ENCODE measurements at places on chromosomes 1 and 21.

DNA sequence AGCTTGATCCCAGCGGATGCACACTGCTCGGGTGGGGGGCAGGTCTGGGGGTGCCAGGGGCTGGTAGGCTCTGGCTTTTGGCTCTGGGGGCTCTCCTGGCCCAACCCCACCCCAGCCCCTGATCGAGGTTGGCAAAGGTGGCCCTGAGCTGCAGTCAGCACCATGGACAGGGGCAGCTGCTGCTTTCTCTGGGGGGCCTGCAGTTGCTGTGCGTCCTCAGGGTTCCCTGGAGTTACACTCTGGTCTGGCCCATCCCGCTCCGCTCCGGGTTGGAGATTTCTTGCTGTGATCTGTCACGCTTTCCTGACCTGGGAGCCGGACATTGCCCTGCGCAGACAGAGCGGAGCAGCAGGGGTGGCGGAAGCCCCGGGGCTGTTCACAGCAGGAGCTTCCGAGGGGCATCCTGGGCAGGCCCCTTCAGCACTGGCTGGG, 8.0 kb upstream of the PLCH2 start:
- no peak for DNase-seq

DNA sequence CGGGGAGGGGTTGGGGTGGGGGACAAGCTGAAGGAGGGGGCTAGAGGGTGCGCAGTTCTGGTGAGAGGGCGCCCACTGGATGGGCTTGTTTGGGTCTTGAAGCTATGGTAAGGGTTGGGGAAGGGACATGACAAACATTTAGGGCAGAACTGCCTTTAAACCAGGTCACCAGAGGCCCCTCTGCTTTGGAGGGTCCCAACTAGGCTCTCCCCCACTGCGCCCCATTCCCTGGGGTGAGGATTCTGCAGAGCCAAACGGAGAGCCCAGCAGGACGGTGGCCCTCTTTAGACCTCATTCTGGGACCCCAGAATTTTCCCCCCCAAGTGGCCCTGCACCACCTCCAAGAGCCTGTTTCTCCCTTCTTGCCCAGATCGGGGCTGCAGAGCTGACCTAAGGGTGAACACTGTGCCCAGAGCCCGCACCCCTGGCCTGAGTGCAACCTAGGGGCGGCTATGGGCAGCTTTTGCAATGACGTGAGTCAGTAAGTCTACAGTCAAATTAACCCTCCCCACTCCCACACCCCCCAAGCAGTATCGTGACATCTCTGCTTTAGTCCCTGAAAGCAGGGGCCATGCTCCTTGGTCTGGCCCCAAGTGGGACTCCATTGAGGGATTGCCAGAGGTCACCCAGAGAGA, 593.8 kb downstream of the MATN1 start:
- DNase-seq, result peak; percentile 27

DNA sequence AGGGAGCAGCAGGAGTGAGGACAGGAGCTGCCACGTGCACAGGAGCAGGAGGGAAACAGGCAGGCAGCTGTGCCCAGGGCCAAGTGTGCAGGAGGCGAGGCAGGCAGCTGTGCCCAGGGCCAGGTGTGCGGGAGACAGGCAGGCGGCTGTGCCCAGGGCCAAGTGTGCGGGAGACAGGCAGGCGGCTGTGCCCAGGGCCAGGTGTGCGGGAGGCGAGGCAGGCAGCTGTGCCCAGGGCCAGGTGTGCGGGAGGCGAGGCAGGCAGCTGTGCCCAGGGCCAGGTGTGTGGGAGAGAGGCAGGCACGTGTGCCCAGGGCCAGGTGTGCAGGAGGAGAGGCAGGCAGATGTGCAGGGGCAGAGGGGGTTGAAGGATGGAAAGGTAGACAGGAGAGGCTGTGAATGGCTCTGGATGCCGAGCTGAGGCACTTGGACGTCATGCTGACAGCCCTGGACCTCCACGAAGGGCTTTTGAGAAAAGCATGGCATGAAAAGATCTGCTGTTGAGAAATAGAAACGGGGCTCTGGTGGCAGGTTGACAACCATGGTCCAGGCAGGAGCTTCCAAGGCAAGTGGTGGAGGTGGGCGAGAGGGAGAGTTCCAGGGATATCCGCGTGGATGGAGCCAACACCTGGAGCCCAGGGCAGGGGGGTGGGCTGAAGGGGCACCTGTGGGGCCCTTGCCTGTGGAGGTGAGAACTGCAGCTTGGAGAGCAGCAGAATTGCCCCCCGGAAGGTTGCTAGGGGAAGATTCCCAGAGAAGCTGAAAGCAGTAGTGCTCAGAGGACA, 19.1 kb upstream of the NPHP4 start:
- DNase-seq, result no peak

DNA sequence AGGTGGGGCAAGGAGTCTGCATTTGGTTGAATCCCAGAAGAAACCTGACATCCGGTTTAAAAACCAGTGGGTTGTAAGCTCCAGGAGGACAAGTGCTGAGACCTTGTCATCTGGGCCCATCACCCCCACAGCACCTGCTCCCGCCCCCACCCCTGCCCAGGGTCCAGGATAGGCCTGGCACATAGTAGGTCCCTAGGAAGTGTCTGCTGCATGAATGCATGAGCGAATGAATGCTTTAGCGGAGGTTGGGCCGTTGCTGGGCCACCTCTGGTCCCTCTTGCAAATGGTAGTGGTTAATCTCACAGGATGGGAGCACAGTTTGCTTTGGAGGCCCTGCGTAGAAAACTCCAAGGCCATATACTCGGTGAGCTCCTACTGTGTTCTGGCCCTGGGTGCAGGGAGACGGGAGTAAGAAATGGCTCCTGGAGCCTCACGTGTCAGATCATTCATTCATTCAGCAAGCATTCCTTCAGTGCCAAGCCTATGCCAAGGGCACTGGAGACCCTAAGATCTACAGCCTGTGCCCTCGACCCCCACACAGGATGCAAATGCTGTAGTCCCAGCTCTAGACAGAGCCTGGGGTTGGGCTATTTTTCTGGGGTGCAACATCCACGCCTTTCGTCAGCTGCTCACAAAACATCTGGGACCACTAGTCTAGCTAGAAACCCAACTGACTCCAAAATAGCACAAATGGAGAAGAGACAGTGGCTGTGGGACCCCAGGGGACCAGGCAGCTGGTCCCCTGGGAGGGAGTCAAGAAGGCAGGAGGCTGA, 28.9 kb downstream of the EPHA2 start:
- DNase-seq, result no peak

DNA sequence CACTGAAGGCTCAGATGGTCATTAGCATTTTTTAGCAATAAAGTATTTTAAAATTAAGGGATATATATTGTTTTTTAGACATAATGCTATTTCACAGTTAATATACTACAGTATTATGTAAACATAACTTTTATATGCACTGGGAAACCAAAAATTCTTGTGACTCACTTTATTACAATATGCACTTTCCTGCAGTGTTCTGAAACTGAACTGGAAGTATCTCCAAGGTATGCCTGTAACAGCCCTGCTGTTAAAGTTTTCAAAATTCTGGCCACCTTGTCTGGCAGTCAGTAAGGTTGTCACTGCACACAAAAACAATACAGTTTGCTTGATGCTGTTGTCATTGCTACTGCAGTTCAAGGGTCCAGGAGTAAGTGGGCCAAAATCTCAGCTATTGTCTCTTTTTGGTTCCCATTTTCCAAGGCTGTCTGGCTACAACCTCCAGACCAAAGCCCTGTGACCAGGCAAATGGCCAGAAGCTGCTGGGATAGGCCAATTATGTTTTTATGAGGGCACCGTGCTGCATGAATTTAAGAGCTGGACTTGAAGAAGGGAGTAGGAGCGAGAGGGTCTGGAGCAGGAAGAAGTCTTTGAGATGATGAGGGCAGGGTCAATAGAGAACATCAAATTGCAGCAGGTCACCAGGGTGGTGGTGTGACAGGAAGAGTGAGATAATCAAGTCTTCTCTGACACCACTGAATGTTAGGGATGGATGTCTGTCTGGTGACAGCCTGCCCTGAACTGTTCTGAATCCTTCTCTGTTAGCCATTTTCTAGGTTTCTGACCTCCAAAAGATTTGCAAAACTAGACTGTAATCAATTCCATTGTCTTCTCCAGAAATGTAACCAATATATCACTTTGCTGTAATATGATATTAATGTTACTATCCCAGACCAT, 82.3 kb upstream of the CACHD1 start:
- DNase-seq, result no peak

GRCh38 chr1:17232759-17233661, 15.9 kb upstream of the PADI3 start:
- DNase-seq, result no peak

DNA sequence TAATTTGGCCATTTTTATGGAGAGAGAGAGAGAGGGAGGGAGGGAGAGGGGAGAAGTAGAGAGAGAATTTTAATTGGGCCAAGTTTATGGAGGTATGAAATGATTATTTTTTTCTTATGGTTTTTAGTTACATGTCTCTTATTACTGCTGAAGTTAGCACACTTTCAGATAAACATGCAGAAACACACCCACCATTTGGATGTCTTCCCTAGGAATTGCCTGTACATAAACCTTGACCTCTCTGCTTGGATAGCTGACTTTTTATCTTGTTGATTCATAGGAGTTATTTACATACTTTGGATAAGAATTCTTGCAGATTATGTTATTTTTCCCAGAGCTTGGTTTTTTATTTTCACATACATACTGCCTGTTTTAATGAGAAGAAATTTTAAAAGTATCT, 310.2 kb upstream of the ADAMTS5 start:
- no peak for DNase-seq

GRCh38 chr1:5830771-5831599, 161.2 kb downstream of the NPHP4 start:
- no peak for DNase-seq

GRCh38 chr1:48563021-48563420, 91.0 kb upstream of the SPATA6 start:
- no peak for DNase-seq

- no peak for DNase-seq
Observed at GRCh38 chr1:36605942-36606640, 123.4 kb upstream of the CSF3R start.

DNA sequence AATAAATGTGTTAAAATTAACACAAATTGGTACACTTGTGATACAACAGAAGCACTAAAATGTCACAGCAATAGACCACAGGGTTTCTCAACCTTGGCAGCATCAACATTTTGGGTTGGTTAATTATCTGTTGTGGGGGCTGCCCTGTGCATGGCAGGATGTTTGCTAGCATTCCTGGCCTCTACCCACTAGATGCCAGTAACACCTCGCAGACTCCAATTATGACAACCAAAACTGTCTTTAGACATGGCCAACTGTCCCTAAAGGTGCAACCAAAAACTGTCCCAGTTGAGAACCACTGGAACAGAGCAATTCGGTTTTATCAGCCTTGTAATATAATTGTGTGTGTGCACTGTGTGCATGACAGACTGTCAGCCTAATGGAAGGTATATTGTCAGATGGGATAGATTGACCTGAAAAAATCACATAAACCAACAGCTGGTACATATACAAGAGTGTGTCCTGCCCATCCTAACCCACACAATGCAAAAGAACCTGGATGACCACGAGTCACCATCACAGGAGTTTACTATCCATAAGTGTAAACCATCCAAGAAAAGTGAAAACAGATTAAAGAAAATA, 13.5 kb upstream of the ERG start:
- DNase-seq, result no peak

GRCh38 chr21:42401154-42401553, 2.5 kb upstream of the UBASH3A start:
- no peak for DNase-seq

DNA sequence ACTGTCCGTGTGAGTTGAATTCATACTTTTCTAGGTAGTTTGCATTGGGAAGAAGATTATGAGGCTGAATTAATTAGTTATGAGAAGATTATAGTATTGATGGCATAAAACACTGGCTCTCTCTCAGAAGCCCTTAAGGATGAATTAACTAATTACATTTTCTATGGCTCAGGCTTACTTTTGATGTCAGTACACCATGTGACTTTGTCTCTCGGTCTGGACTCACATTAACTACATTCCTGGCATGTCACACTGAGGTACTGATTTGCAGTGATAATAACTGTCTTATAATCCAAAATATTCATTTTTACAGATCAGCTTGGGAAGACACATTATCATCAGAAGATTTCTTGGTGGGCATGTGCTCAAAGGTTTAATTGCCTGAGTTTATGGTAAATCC, 362.2 kb downstream of the ZP4 start:
- DNase-seq, result no peak

GRCh38 chr1:38814444-38814983, 45.1 kb downstream of the RRAGC start:
- no peak for DNase-seq

DNA sequence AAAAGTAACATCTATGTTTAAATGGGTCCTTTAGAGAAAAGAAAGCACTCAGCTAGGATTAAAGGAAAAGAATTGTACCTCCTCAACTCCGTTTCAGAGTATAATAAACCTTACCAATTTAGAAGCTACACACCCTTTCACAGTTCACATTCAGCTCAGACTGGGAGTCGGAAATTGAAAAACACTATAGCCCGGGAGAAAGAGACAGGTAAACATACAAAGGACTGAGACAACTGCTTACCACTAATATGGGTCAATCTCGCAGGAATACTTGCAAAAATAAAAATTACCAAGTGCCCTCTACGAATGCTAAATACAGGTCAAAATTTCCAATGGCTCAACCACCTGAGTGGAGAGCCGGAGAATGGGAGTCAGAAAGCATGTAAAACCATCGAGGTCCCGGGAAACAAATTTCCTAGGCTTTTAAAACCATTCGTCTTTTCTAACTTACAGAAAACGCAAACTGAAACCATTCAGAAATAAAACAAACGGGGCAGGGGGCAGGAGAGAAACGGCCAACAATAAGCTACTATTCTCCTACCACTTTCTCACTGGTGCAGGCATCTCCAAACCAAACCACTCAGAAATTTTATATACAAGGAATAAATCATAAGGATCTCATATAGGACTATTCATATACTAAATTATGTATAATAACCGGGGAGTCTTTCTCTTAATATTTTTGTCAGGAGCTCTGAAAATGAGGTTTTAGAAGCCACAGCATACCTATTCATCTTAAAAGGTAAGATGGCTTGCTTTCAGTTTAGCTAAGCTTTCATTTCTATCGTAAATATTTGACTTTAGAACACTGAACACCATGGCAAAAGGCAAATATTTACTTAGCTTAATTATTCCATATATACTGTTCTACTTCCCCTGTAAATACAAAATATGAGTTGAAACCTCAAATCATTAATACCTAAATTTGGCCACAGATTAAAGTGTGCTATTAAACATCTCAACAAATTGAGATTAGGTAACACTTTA, 136.5 kb downstream of the RERE start:
- DNase-seq, result no peak

DNA sequence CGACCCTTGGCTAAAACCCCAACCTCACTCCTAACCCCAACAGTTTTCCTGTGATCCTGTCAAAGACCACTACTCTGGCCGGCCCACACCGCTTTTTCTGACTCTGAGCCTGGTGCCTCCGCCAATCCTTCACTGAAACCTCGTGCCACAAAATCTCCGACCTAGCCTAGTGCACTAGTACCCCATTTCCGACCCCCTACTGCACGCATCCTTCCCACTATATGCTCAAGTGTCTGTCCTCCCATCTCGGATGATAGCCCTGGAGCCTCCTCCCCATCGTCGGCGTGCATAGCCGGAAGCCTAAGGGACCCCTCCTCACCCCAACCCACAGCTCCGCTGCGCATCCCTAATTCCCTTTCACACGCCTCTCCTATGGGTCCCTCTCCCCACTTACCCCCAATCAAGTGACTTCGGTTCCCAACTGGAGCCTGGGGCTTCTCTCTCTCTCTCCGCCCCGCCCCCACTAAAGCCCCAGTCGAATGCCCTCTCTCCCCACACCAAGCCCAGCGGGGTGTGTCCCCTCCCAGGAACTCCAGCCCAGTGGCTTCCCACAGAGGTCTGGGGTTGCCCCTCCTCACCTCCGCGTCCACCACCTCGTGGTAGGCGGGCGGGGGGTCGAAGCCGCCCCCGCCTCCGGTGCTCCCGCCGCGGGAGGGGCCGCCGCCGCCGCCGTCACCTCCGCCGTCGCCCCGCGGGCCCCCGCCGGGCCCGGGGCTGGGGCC, 791 bp downstream of the USP24 start:
- DNase-seq, result no peak

- DNase-seq, result no peak
Observed at GRCh38 chr1:24109686-24110475, 2.1 kb downstream of the MYOM3 start.
